ENCODE measurements at places on chromosomes 3 and 15. TPM values are rescaled to one million over a fixed set of nuclear protein-coding genes. Genes with fewer than 3 reads are reported as not detected.

- DNase-seq, result peak; percentile 75
These were observed at the start of gene ARMC8 for GRCh38 chr3:138187296-138188012. TSS of gene ARMC8 (plus strand) at chr3:138187301. CDS start at chr3:138187555, 254 bp downstream.

DNA sequence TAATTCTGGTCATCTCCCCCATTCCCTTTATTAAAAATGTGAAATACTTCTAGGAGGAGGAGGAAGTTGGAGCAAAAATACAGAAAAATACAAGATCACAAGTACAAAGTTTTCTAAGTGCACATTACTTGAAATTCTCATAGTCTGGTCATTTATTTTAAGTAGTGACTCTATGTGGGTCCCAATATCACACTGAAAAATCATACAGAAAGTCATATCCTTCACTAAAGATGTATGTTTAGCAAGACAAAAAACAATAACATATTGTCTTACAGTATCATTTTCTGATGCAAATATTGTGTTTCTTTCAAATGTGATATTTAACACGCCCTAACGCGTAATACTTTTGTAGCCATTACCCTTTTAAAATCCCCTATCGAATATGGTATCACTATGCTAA is 2.5 kb downstream of the ALDH1A2 start:
- DNase-seq, result no peak

DNA sequence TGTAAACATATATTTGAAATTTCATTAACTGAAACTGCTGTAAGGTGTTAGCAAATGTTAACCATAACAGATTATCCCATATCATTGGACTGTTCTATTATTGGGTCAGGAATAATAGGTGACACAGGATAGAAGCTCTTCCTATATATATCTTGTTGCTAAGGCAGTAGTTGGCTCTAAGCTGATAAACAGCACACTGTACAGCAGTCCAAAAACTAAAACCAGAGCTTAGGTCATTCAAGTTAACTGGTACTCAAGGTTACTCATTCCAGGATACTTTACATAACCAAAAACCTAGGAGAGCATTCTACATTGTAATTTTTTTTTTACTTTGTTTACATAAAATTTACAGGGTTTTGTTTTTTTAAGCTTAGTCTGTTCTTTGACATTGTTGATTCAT is 8.9 kb downstream of the DNAJC19 start:
- DNase-seq, result no peak

GRCh38 chr15:89926158-89926557 is 13.4 kb upstream of the ARPIN start:
- no peak for DNase-seq

GRCh38 chr3:44803298-44803697 is 41.7 kb downstream of the KIF15 start:
- DNase-seq, result no peak

DNA sequence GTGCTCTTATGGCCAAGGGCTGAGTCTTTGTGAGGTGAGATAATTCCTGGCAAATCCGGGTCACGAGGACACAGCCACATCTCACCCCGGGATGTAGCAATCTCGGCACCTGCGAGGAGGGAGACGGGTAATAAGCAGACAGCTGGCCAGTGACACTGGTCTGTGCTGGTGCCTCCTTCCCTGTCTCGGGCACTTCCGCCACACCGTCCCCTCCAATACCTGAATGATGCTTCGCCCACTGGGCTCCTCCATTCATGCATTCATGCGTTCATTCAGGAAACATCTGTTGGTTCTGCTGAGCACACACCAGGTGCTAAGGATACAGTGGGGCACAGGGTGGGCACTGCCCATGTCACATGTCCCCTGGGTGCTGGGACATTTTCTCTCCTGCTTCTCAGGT is 60.1 kb downstream of the ATP10A start:
- no peak for DNase-seq

GRCh38 chr15:77023576-77024272 is 28.8 kb downstream of the PSTPIP1 start:
- DNase-seq, result peak; percentile 57

NPAP1 gene
- total RNA-seq, result not detected

AGBL1 gene
- 0.49 TPM for total RNA-seq
